ENCODE measurements at places on chromosomes 7 and 10. TPM values are rescaled to one million over a fixed set of nuclear protein-coding genes. Genes with fewer than 3 reads are reported as not detected.

- no peak for DNase-seq
These were observed 211.0 kb downstream of the TCF7L2 start for GRCh38 chr10:113161066-113161465.

- no peak for DNase-seq
These were observed 51.4 kb downstream of the COL13A1 start for GRCh38 chr10:69853064-69853463.

Gene ZNF804B
- total RNA-seq: not detected

GRCh38 chr7:36984710-36985312 lies 260.5 kb upstream of the AOAH start:
- no peak for DNase-seq
